ENCODE measurements at places on chromosomes 1 and 21.

DNA sequence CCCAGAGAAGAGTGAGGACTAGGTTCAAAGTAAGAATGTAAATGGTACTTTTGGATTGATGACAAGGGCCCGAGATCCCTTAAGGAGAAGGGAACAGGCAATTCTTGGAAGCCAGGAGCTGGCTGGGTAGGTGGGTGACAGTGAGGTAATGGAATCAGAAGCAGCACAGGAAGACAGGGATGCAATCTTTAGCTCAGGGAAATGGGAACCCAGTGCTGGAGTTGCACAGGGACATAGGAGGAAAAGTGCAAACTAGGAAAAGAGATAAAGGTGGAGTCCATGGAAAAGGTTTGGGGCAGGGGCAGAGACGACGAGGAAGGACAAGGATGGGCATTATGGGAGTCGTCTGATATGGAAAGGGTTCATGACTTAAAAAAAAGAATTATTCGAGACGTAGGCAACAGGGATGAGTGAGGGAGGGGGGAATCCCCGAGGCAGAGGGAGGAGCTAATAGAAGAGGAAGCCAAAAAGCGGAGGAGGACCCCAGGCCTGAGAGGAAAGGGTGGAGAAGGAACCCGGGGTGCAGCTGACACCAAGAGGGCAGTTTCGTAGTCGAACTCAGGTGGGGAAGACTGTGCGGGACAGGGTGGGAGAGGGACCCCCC is 495 bp downstream of the PI4KB start:
- DNase-seq = peak; percentile 13

- DNase-seq = no peak
These were observed 16.2 kb downstream of the KYAT3 start for GRCh38 chr1:88976235-88976634.

- no peak for DNase-seq
These were observed 7.9 kb downstream of the GPR3 start for GRCh38 chr1:27400082-27400962.

DNA sequence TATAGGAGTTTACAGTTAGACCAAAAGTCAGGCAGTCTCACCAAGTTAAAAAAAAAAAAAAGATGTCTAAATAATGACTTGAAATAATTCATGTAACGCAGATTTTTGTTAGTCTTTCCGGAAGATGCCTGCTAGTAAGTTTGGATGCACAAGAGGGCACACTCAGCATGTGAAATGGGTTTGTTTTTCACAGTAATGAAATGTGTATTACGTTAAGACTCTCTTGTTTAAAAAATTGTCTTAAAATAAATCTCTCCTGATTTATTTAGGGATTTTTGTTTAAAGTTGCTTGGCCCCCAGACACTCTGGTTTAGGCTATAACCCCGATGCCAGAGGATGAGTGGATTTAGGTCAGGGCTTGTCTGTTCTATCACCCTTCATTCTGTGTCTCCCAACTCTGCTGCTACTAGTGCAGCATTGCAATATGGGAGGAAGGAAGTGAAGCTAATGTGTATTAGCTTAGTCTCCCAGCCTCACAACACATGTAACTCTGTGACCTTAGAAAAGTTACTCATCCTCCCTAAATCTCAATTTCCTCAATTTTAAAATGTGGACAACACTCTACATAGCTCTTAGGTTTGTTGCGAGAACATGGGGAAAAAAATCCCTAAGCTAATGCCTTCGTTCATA is 25.7 kb downstream of the CTH start:
- DNase-seq = no peak

GRCh38 chr1:116404699-116405098 is 31.7 kb downstream of the ATP1A1 start:
- no peak for DNase-seq

DNA sequence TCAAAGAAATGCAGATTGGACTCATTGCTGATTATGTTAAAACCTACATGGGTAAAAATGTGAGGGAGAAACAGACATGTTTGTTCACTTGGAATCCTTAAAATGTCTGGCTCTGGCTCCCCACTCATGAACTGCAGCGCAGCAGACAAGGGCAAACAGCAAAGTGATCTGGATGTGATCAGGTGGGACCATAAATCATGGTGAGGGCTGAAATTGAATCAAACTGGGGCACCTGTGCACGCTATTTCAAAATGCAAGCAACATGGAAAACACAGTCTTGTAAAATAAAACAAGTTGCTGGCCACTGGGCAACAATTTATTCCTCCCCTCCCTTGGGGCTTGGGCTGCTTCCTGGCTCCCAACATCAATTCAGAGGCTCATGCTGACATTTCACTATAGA is 373.4 kb downstream of the SEC16B start:
- no peak for DNase-seq

DNA sequence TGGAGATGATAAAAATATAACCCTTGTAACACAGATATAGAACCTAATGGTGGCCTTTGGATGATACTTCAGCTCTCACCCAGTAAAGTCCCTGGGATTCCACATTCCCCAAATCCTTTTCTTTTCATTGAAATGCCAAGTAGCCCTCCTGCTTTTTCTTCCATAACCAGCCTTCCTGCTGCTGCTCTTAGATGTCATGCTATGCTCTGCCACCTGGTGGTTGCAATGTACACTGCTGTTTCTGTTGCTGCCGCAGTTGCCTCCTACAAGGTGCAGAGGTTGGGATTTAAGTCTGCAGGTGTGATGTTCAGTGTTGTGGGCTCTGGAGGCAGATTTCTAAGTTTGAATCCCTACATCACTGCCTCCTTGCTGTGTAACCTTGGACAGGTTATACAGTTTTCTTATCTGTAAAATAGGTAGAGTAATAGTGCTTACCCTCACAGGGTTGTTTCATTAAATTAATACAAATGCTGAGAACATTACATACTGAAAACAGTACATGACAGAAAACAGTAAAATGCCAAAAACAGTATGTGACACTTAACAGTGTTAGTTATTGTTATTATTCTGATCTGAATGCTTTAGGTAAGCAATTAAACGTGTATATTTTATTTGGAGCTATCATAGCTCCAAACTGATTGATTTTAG is 64.3 kb downstream of the CAMSAP2 start:
- DNase-seq = peak; percentile 35

DNA sequence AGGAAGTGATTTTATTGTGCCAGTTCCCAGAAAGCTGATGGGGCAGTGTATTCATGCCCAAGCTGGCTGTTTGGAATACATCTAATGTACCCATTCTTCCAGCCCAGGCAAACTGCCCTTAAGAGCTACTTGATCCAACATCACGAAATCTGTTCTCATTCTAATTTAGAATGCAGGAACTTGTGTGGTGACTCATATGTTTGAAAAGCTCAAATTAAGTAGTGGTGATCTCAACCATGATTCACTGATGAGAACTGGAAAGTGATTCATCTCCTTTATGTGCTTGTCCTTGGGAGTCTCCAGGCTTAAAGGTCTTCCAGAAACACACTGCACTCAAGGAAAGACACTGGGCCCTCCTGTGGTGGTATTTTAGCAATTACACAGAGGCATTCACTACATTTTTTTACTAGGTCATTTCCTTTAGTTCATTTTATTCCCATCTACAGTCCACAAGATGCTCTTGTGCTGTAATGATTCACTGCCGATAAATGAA is 65.4 kb downstream of the RPE65 start:
- DNase-seq = no peak

DNA sequence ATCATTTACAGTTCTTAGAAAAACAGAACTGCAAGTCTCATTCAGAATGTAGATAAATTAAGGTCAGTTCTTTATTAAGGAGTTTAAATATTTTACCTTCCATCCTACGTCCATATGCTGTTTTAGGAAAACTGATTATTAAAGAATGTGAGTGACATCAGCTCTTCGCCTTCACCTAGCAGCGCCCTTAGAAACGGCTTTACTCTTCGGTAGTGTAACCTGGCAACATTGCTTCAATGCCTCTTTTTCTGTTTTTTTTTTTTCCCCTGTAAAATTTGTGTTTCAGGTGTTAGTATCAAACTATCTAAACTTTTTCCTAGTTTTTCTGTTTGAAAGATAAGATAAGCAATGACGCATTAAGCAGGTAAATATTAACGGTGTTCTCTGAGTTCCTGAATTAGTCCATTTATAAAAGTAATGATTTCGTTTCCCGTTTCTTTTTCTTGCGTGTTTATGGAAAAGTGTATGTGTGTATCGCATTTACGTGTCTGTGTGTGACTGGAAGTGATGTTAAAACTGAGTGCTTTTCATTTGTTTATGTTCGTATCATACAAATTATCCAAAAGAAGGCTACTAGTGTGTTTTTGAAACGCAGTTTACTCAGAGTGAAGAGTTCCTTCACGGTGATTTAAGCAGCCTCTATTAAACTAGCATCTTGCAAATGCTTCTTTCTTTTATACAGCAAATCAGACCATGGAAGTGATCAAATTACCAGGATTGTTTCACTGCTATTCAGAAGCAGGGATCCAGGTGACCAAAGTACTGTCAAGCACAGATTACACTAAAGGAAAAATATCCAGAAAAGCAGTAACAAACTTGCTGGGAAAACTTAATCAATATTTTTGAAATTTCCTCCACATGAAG is 139.0 kb downstream of the SDCCAG8 start:
- DNase-seq = no peak

DNA sequence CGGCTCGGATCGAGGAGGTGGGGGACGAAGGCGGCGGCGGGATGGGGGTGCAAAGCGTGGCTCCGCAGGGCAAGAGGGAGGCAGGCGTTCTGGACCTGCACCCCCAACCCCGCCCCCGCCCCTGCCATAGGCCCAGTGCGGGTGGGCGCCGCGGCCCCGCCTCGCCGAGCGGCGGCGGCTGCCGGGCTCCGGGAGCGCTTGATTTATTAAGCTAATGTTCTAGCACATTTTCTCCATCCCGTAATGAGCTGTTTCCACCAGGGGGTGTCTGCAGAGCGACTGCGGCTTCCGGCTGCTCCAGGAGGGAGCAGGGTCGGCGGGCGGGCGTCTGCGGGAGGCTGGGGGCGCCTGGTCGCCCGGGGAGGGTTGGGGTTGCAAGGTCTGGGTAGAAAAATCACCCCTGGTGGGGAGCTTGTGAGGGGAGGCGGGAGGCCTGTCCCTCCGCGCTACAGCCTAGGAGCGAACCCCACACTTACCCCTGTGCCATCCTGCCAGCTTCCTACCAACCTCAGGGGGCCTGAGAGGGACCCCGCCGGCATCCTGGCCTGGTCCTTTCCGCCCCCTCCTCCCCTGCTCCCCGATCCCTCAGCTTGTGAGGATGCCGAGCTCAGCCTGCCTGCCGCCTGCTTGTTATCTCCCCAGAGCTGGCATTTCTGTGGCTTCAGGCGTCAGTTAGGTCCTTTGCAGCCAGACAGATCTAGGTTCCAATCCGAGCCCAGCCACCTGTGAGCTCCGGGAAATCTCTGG is 48.5 kb upstream of the ACOT11 start:
- DNase-seq = no peak

DNA sequence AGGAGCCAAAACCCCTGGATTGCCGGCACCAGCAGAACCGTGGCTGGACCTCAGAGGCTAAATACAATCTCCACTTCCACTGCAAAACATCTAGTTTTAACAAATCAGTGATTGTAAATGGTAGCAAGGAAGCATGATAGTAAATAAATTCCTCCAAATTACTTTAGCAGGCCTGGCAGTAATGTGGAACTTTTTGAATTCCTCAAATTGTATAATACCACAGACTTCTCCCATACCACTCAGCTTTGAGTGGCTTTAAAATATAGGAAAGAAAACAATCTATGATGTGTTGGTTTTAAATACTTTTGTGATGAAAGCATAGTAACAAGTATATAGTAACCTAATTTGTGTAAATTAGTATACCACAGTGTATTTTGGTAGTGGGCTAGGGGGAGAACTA is 34.1 kb downstream of the NIBAN1 start:
- DNase-seq = no peak

GRCh38 chr1:14498839-14499238 is 99.6 kb upstream of the KAZN start:
- no peak for DNase-seq

- DNase-seq = no peak
These were observed 11.2 kb downstream of the DCST2 start for GRCh38 chr1:155022136-155022926.

GRCh38 chr1:47478090-47478489 is 40.2 kb downstream of the FOXD2 start:
- no peak for DNase-seq

DNA sequence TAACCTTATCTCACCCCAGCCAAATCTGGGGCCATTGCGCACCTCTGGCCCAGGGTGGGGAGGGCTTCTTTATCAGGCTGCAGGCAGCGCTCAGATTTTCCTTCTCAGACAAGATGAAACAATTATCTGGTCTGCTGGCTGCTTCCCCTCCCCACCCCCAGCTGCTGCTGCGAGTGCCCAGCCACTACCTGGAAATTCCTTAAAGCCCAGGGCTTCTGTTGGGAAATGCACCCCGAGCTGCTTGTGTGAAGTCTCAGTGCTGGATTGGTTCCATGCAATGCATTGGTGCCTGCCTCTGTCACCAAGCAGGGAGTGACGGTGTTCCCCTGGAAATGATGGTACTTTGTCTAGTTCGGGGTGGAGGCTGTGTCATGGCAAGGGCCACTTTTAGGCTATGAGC is 18.5 kb upstream of the ACTL8 start:
- no peak for DNase-seq

- DNase-seq = no peak
These were observed at the start of gene HAO2 for GRCh38 chr1:119368554-119368953. Gene HAO2, plus strand, starts transcription at chr1:119368785. Its CDS starts 12,301 bp downstream, at chr1:119381086.

DNA sequence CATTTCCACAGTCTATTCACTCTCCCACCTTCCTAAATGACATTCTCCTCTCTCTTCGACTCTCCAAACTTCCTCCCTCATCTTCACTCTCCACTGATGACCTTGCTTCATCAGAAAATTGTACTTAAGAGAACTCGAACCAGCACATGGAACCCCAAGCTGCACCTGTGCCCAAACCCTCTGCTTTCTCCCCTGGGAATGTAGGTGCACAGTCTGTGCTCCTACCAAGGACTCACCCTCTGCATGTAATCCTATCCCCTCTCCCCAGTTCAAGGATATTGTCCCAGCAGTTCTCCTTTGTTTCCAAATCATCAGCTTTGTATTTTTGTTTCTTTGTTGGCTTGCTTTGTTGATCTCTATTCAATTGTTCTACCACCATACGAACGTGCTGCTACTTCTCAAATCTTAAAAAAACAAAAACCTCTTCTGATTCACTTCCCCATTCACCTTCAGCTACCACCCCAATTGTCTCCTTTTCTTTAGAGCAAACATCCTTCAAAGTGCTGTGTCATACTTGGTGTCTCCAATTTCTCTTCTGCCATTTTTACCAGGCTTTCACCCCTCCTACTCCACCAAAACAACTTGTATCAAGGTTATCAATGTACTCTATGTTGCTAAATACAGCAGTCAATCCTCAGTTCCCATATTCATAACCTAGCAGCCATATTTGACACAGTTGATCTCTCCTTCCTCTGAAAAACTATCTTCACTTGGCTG is 26.8 kb downstream of the RAB3B start:
- DNase-seq = no peak

GRCh38 chr1:115912116-115912515 is 64.2 kb upstream of the SLC22A15 start:
- no peak for DNase-seq

DNA sequence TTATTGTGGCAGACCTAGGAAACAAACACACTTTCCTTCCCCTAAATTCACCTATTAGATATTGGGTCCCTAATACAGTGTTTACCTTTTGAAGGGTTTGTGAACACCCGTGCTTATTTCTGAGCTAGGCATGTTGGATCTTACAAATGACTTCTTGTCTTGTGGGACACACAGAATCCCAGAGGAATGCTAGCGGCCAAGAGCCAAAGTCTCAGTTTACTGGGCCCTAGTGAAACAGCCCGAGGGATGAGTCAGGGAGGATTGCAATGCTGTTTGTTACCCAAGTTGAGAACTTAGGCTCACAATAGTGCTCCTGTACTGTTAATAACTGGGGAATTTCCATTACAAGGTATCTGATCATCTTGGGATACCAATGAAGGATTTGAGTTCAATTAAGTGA is 100.1 kb upstream of the AKT3 start:
- no peak for DNase-seq

- no peak for DNase-seq
These were observed 172.4 kb downstream of the VPS13D start for GRCh38 chr1:12402159-12402673.
